ENCODE measurements at places on chromosomes 5 and 9.
A peak's percentile ranks its signal among the peaks of the same experiment; 100 is the strongest.

DNA sequence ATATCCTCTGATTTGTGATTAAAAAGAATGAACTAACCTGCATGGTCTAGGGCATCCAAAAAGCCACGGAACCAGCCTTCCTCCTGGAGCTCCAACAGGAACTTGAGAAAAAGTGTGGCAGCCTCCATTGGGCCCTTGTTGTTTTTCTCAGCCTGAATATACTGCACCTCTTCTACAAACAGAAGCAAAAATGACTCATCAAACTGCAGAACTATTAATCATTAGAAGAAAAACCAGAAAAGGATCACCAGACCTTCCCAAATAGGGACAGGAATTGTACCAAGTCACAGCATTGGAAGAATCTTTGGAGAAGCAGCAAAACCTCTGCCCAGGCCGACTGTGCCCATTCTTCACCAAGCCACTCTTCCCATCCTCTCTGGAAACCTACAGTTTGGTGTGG, 25.2 kb downstream of the RIGI start:
- no peak for DNase-seq

DNA sequence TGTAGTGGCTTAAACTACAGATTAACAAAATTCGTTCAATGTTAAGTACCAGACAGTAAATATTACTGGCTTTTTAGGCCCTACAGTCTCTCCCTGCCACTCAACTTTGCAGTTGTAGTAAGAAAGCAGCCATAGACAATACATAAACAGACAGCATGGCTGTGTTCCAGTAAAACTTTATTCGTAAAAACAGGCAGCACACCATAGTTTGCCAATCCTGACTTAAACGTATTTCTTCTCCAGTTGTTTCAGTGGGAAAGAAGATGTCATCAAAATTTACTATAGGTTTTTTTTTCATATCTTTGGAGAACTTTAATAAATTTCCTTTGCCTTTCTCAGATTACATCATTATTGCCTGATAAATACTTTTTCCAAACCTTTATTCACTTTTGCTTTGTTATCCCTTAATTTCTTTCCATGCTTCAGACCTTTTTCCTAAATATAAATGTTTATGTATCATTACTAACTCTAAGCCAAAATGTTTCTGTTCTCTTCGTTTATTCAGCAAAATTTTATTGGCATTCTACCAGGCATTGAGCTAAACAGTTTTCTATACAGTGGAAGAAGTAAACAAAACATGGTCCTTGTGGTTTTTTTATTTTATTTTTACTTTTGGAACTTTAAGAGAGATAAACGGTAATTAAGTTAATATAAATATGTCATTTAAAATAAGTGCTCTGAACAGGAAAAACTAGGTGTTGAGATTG, 64.5 kb downstream of the SLF1 start:
- no peak for DNase-seq

GRCh38 chr5:175107865-175108264, 336.1 kb downstream of the DRD1 start:
- no peak for DNase-seq

GRCh38 chr5:133344266-133344665, 268.1 kb downstream of the FSTL4 start:
- no peak for DNase-seq

DNA sequence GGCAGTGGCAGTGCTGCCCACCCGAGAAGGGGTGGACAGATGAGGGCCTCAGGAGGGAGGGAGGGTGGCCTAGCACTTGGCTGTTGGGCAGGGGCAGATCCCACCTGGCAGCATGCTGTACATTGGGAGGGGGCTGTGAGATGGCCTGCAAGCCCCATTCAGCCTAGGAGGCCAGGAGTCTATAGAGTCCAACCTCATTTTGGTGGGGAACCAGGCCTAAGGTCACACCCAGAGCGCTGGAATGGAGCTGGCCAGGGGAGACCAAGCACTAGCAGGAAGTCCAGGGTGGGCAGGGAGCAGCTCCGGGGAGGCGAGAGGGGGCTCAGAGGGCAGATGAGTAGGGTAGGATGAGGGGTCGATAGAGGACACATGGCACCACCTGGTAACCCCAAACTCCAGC, 22.9 kb downstream of the TRIM14 start:
- DNase-seq: no peak

- DNase-seq: no peak
Observed at GRCh38 chr9:122453677-122454135, 24.0 kb downstream of the OR1J1 start.

GRCh38 chr5:175461370-175461769, 17.0 kb upstream of the SFXN1 start:
- DNase-seq: no peak

DNA sequence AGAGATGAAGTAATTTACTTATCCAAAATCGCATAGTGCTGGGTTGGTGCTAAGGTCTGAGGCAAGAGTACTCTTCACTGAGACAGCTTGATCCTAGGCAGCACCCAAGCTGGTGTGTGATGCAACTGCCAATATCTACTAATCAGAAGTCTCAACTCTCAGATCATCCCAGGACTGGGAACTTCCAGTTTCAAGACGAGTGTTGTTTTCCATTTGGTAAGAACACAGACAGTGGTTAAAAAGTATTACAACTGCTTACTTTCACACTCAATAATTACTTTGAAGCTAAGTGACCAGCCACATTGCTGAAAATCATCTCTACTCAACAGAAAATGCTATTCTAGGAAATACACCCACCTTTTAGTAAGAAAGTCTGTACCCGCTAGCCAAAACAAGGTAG, 45.3 kb downstream of the FBXW11 start:
- no peak for DNase-seq

- no peak for DNase-seq
Observed at GRCh38 chr5:145869753-145870152, 3.1 kb downstream of the GRXCR2 start.

DNA sequence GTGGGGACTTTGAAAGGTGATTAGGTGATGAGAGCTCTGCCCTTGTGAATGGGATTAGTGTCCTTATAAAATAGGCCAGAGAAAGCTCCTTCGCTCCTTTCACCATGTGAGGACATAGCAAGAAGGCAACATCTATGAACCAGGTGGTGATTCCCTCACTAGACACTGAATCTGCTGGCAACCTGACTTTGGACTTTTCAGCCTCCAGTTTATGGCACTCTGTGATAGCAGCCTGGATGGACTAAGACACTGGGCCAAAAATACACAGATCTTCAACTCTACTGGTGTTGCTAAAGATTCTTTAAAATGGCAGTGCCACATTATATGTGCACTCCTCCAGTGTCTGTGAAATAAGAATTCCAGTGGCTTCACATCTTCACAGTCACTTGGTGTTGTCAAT, 41.2 kb upstream of the COL15A1 start:
- no peak for DNase-seq

- no peak for DNase-seq
Observed at GRCh38 chr5:54492178-54492577, 25.4 kb upstream of the SNX18 start.

GRCh38 chr5:155004138-155004744, 9.3 kb upstream of the KIF4B start:
- DNase-seq: peak; percentile 8

DNA sequence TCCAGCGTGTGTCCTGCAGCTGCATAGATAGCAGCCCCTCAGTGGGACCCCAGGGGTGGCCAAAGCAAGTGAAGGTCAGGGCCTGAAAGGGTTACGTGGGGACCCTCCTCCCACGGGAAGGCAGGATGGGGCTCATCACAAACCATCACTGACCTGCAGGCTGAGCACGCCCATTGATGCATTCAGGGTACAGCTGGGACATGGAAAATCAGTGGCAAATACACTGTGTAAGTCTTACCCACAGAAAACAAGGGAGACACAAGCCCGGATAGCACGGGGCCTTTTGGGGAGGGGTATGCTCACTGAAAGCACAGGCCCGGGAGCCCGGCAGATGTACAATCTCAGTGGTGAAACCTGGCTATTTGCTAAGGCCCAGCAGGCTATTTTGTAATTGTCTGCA, 49.1 kb downstream of the SEMA4D start:
- DNase-seq: no peak

DNA sequence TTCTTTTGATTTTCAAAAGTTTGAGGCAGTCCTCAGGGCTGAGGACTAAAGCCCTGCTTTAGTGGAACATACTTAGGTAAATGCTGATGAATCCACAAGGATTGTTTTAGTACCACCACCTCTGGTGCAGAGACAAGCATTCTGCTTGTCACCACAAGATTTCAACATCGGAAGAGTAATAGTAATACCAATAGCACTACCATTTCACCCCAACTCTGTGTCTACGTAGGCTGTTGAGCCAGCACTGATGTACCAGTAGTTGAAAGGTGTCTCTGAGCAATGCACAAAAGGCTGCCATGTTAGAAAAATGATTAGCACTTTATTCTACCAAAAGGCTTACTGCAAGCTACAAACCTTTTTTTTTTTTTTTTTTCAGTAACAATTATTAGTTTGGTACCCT, 213.2 kb upstream of the SLC24A2 start:
- no peak for DNase-seq

DNA sequence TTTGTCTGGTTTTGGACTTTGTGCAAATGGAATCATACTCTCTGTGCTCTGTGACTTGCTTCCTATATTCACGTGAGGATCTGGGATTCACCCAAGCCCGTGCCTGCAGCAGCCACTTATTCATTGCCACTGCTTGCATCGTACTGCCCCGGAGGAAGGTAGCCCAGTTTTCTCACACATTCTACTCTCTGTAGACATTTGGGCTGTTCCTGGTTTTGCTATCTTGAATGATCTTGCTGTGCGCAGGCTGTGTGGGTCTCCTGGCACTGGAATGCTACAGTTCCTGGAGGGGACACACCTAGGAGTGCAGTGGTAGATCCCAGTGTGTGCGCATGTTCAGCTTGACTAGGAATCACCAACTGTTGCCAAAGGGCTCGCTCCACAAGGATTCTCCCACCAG, 99.2 kb upstream of the BOD1 start:
- no peak for DNase-seq

- DNase-seq: no peak
Observed at GRCh38 chr5:145752947-145753346, 82.2 kb downstream of the PRELID2 start.

DNA sequence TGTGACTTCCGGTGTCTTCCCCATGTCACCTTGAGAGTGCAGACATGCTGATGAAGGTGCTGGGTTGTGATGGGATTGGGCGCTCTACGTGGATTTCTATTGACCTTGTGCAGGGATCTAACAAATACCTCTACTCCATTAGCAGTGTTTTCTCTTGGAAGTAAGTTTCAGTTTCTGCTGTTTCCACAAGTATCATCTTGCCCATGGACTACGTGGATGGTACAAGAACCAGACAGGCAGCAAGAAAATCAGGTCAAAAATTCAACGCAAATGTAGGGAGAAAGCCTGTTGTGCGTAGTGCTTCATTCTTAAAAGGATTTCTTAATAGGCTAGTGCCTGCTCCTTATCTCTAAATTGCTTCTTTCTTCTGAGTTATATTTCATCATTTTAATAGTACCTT, 60.8 kb downstream of the AOPEP start:
- DNase-seq: no peak

DNA sequence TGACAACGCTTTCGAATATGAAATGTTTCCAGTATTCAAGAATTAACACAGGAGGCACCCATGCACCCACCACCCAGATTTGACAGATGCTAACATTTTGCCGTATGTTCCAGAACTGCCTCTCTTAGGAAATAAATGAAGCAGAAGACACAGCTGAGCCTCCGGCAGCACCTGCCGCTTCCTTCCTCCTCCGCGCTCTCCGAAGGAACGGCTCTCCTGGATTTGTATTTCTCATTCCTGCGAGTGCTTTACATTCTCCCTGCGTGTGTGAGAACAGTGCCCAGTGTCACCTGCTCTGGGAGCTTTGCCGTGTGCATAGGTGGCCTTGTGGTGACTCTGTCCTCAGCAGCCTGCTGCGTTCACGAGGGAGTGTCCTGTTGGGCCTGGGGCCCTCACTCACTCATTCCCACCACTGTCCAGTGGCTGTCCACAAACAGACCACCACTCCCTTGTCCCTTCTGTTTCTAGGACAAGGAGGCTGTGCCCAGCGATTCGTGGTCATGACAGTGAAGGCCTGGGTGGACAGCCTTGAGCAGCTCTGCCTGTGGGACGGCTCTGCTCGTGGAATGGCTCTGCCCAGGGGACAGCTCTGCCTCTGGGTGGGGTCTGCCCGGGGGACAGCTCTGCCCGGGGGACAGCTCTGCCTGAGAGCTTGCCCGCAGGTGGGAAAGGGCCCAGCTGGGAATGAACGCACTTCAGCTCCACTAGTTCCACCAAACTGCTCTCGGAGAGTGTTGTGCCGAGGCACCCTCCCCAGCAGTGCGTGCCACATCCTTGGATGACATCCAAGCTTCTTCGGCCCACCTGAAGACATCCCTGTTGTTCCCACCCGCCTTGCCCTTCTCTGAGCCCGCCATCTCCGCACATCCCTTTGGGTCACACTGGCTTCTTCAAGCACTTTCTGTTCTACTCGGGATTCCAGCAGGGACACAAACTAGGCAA, 170.5 kb upstream of the PPP1R26 start:
- DNase-seq: no peak

DNA sequence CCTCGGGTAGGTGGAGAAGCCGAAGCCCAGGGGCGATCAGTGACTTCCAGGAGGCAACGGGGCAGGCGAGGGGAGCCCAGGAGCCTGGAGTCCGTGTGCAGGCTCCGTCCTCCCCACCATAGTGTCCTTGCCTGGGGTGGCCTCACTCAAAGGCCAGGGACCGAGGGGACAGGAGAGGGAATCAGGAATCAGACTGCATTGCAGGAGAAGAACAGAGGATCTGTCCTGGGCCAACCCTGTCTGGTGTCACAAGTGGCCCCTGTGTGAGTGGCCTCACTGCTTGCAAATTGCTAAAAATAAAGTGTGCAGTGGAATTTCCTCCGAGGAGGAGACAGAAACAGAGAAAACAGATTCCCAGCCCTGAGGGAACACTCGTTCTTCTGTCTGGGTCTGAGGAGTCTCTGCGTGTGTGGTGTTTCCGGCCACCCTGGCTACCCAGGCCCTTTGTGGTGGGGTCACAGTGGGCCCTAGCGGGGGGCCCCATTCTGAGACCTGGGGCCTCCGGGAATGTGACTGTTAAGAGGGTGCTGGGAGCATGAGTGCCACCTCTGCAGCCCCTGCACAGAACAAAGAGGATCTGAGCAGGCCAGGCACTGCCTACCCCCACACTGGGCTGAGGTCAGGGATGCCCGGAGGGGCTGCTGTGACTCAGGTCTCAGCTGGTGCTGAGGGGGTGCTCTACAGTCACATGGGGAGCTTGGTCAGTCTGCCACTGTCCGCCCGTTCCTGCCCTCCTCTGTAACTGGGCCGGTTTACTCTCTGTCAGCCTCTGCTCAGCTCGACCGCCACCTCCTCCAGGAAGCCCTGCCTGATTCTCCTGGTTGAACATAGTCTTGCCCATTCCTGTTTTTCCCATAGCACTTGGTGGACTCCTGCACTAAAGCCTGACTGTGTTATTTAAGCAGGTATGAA, 7.4 kb downstream of the TRAF1 start:
- no peak for DNase-seq

- DNase-seq: no peak
Observed at GRCh38 chr5:72543365-72543764, 36.2 kb upstream of the ZNF366 start.

Measured in NCI-H1417 (cell line).